ENCODE measurements at places on chromosomes 11 and 22.

GRCh38 chr22:49425356-49425755, 402.3 kb downstream of the BRD1 start:
- no peak for ATAC-seq

GRCh38 chr11:36381015-36381360, 84.9 kb downstream of the PRR5L start:
- ATAC-seq: no peak

DNA sequence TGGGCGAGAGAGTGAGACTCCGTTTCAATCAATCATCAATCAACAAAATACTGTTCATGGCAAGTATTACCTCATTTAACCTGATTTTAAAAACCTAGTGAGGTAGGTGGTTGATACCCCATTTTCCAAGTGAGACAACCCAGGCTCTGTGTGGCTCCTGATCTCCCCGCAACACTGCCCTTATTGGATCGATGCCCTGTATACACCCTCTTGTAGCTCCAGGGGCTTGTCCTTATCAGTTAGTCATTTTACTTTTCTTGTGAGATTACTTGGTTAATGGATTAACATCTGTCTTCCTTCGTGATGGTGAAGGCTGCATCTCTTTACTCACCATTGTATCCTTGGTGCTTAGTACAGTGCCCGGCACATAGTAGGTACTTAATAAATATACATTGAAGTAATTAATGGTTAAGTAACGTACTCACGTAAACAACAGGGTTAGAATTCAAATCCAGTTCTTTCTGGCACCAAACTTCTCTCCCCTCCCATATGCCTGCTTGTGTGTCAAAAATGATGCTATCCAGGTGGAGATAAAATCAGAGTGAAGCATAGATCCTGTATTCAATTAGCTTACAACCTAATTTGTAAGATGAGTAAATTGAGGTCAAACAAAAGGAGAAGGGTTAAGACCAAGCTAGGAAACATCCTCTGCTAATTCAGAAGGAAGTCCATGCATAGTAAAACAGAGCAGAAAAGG, 1.8 kb upstream of the PRG2 start:
- ATAC-seq: no peak

DNA sequence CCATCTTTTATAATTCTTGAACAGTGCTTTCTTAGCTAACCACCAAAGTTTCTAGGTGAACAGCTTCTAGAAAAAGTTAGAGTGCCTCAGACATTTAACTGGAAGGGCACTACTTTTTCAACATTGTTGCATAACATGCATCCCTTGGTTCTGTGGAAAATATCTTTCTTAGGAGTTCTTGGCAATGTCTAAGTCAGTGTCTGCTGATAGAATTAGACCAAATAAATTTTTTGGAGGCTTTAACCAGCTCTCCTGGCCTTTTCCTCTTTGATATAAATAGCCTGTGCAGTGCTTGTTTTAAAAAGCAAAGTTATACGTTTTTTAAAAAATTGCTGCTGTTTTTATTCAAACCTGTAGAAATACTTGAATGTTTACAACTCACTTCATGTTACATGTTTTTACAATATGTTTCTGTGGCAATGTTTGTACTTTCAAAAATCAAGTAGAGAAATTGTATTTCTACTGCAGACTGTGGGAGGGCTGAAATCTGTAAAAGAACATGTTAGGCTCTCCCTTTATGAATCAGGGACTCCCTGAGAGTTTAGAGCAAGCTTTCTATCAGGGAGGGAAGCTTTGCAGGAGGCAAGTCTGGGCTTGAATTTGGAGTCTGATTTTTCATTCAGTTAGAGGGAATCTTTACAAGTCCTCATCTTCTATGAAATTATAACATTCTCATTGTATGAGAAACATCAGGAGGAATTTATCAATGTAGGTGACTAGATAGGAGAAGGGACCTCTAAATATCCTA, 16.3 kb upstream of the PANX1 start:
- ATAC-seq: peak; percentile 50

GRCh38 chr22:41332217-41332939, 31.1 kb downstream of the ZC3H7B start:
- ATAC-seq: no peak

GRCh38 chr11:30487200-30487898, 98.8 kb downstream of the MPPED2 start:
- ATAC-seq: peak; percentile 90

GRCh38 chr11:120058931-120059330, 79.0 kb downstream of the TRIM29 start:
- ATAC-seq: no peak

- ATAC-seq: no peak
Measured at GRCh38 chr11:58965246-58965985, 26.1 kb downstream of the GLYATL1 start.

DNA sequence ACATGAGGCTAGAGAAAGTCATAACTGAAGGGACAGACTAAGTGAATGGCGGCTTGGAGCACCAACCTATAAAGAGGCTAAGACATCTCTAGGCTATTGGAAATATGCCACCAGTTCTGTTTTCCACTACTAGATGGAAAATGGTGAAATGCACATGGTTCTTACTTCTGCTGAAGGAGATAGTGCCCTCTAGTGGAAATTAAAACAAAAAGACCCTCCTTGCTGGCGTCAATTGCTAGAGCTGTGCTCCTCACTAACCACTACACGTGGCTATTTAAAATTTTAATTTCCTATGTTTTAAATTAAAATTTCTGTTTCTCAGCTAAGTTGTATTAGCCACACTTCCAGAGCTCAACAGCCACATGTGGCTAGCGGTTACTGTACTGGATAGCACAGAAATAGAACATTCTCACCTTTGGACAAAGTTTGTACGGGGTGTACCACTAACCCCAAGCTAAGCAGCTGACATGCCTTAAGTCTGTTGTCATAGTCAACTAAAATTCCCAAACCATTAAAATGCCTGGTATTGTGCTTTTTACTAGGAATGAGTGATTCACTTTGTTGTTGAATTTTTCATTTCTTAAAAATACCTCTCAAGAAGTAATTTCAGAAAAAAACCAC, 34.1 kb upstream of the CALCA start:
- no peak for ATAC-seq

DNA sequence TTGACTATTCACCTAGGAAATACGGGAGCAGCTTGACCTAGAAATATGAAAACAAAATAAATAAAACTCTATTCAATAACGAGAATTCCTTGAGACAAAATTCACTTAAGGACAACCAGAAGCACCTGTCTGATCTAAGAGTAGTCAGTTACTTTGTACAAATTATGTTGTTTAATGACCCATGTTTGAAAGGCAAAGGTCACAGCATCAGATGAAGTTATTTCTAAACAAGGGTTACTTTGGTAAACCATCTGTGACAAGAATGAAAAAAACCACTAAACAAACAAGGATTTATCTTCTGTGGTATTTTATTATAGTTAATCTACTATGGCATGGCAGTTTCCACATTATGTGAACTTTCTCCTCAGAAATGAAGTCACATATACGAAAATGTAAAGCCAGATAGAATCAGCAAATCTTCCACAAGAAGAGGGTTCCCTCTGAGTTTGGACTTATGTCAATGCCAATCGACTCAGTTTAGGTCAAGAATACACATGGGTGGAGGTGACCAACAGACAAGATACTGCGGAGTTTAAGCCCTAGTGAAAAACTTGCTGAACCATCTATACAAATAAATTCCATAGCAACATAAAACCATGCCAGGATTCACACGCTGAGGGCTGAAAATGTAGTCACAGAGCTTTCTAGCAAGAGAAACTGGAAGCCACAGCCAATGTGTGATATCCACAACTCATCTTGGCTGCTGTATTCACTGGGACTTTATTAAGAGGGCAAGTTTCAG, 53.4 kb downstream of the NCAPD3 start:
- no peak for ATAC-seq

DNA sequence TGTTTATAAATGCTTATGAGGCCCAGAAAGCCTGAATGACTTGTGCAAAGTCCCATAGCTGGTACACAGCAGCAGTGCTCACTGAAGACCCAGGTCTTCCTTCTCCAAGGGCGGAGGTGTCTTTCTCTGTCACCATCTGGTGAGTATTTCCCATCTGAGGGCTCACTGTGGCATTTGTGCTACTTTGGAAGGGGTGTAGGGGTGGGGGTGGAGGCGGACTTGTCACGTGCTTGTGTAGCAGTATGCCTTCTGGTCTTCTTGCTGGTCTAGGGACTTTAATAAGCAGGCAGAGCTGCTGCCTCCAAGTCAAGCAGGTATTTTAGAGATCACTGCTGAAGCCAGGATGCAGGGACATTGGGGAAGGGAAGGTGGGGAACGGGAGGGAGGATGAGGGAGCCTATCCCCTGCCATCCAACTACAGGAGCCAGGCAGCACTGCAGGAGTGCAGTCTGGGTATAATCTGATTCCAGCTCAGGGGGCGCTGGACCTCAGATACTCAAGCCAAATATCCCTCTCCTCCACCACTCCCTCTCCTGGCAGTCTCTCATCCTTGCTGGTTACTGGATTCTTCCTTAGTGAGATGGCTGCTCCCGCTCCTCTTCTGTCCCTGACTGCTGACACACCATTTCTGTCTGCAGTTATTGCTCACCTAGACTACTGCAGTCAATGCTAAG, 3.4 kb downstream of the ABCC8 start:
- ATAC-seq: no peak

DNA sequence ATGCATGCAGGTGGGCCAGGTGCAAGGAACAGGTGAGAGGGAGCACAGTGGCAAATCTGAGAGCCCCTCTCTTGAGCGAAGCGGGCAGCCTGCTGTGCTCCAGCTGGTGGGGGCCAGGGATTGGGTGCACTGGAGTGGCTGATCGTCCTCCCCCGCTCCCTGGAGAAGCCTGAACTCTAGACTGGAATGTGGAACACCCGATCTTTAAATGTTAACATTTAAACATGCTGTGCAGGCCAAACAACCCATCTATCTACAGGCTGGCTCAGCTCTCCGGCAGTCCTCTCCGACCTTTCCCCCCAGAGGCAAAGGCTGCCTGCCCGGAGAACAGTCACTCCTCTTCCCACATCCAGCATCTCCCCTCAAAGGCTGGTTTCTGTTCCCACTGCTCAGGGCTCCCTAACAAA, 5.1 kb downstream of the MRGPRF start:
- ATAC-seq: no peak

GRCh38 chr22:19510919-19511341, 13.3 kb downstream of the CLDN5 start:
- peak; percentile 76 for ATAC-seq

DNA sequence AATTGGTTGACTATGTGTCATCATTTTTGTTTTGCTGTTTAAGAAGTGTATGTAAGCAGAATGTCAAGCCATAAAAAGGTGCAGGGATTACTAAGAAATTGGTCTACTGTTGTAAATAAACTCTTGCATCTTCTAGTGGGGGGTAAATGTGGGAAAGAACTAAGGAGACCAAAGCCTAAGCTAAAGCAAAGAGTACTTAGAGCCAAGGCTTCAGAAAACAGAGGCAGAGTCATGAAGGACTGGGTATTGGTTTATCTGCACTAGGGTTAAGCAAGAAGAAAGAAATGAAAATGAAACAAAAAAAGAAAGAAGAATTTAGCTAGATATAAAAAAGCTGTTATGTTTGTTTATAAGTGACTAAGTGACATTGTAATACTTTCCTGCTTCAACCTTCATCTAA, 628.1 kb downstream of the METTL15 start:
- ATAC-seq: no peak

- peak; percentile 3 for ATAC-seq
Measured at GRCh38 chr22:33921525-33922348, 1.5 kb upstream of the LARGE1 start.

GRCh38 chr11:126188332-126189108, 22.9 kb downstream of the RPUSD4 start:
- no peak for ATAC-seq

DNA sequence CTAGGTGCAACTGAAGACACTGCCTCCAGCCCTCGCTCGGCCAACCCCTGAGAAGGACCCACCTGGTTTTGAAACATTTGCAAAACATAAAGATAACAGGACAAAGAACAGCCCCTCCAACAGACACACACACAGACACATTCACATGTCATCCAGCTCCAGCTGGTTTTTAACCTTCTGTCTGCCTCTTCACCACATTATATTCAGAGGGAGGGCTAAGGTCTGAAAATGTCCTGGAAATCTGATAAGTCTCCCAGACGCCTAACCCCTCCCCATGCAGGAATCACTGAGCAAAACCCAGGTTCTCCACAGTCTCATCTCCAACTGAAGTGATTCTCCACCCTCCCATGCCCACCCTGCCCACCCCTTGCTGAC, 29.4 kb downstream of the PACSIN2 start:
- no peak for ATAC-seq

Data from esophagus mucosa (tissue), 1 donor.